ENCODE measurements at places on chromosomes 5 and 9.

GRCh38 chr5:180811623-180812124 is 9.1 kb upstream of the MGAT1 start:
- no peak for DNase-seq

DNA sequence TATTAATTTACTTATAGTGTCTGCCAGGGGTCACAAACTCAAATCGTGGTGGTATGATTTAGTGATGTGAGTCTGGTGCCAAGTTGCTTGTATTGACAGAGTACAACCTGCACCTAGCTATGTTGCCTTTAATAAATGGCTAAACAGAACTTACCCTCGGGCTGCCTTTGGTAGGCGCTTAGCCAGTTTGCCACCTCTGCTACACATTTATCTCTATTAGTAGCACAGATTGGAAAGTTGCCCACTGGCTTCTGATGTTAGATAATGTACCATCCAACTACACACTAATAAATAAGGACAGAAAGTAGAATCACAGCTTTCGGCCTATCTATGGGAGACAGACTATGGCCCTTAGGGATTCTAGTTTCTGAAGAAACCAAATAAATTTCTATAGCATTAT is 368.4 kb downstream of the MAN2A1 start:
- no peak for DNase-seq

- DNase-seq: no peak
Measured at GRCh38 chr5:2633992-2634391, 117.5 kb downstream of the IRX2 start.

GRCh38 chr5:10642367-10642766 is 78.5 kb downstream of the ANKRD33B start:
- no peak for DNase-seq

DNA sequence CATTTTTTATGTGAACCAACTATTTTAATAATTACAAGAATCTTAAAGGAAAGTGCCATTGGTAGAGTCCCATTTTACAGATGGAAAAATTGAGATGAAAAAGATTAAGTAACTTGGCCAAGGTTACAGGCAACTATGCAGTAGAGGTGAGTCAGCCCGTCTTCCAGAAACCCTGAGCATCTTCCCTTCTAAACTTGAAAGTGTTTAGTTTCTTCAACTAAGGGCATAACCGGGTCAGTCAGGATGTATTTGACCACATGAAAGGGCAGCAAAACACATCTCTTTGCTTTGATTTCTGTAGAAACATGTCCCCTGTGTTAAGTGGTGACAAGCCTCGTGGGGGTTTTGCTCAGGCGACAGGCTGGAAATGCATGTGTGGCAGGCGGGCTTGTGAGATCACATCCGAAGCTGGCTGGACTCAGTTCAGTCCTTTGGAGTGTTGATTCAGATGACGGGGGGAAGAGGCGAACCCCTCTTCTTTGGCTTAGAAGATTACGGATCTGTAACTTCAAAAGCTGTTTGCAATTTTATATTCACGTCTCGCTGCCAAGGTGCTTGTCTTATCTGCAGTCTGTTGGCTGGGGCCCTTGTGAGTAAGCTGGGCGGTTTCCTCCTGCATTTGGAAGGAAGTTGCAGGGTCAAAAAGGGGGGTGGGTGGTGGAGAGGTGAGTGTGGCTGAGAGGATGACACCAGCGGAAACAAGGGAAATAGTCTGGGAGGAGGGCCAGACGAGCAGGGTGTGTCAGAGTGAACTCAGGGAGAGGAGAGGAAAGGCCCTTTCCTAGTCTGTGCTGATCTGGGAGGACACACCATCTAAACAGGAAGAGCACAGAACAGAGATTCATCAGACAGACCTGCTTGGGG is 78.9 kb upstream of the RPS23 start:
- DNase-seq: peak; percentile 93

- no peak for DNase-seq
Measured at GRCh38 chr9:81999806-82000205, 11.2 kb downstream of the SPATA31D1 start.

- DNase-seq: no peak
Measured at GRCh38 chr5:163407034-163407655, 30.2 kb upstream of the CCNG1 start.

DNA sequence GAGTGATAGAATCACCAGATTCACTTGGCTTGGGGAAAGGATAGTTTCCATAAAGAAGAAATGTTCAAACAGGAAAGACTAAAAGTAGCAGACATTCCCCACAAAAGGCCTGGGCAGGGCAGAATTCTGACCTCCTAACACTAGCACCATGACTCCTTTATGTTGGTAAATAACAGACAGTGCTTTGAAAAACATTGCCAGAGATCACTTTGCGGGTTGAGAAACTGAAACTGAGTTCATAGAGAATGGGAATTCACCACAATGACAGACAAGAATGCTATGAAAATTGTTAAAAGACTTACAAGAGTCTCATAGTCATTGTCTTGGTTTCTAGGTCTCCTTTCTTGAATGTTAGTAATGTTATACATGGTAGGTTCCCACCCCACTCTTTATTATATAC is 172.5 kb upstream of the GLRA1 start:
- DNase-seq: no peak

- DNase-seq: no peak
Measured at GRCh38 chr9:90770182-90770738, 31.4 kb upstream of the SYK start.

GRCh38 chr5:58898538-58898937 is 315.7 kb downstream of the RAB3C start:
- DNase-seq: no peak

- DNase-seq: no peak
Measured at GRCh38 chr5:140553657-140554056, 3.6 kb downstream of the SRA1 start.

DNA sequence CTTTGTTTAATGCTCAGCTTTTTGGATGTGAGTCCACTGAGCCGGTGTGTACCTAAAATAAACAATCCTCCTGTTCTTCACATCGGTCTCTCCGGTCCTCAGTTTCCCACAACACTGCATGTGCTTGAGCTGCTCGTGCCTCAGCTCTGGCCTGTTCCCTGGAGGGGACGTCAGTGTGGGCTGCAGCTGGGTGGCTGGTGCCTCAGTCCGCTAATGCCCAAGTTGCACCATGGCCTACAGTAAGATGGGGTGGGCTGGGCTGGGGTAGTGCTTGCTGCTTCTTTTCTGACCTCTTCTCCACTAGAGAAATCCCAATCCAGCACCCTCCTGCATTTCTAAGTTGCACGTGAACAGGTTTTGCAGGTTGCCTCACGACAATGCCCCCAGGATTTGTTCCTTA is 595 bp upstream of the BTNL9 start:
- no peak for DNase-seq

DNA sequence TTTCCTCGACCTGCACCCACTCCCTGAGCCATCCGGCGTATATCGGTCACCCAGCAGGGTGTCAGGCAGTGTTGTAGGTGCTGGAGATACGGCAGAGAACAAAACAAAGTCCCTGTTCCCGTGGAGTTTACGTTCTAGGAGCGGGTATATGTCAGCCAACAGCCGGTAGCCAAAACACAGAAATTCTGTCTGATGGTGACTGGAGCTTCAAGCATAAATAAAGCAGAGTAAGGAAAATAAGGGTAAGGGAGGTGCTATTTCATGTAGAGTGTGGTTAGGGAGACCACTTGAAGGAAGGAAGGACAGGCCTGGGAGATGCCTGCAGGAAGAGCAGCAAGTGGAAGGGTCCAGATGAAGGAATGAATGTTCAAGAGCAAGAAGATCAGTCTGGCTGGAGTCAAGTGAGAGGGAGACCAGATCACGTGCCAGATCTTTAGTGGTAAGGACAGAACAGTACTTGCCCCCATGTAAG is 783 bp upstream of the ZFR start:
- no peak for DNase-seq

- DNase-seq: no peak
Measured at GRCh38 chr5:63094730-63095129, 516.1 kb downstream of the LRRC70 start.

GRCh38 chr5:163712011-163712410 is 206.6 kb downstream of the MAT2B start:
- no peak for DNase-seq

DNA sequence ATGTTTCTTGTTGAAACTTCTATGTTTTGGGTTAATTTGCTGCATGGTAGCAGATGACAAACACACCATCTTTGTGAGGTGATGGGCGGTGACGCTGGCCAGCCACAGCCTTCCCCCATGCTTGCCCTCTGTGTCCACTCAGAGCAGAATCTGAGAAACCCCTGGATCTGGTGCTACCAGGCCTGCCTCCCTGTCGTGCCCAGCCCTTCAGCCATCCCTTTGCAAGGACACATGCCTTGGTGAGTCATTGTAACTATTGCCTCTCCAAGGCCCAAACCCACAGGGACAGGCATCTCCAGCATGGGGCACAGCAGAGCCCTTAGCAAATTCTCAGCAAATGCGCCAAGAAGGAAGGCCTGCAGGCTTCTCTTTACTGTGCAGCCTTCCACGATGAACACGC is 48.1 kb upstream of the FCN1 start:
- no peak for DNase-seq

DNA sequence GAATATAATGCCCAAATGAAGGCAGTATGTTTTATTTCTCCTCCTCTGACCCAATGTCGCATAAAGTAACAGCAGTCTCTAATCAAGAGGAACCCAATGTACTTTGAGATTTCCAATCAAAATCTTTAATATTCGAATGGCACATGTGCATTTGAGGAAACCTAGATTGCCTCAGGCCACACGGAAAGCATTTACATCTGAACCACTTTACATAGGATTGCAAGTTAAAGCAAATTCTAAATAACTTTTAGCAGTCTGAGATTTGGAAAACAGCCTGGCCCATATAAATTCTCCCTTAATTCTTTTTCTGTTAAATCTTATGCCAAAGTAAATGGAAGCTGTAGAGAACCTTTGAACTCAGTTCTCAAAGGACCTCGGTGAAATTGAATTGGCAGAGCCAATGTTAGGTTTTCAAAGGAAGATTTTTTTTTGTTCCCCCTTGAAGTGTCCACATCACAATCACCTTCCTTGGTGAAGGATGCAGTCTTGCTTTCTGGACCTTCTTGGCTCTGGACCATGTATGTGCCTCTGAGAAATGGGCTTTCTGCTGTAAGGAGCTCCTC is 57.3 kb downstream of the SNCAIP start:
- DNase-seq: no peak

DNA sequence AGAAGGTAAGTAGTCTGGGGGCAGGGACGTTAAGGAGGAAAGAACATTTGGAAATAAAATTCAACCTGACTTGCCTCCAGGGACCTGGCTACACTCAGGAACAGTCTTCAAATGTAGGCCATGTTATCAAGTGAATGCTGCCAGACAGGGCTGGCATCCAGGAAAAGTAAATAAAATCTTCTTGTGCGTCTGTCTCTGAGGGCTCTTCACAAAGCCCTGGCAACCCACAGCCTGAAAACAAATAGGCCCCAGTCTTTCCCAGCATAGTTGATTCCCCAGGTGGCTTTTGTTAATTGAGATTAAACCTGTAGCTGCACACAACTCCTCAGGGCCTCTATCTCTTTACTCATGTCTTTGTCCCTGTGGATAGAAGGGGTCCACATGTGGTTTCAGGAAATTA is 55.4 kb downstream of the STK32A start:
- no peak for DNase-seq

GRCh38 chr5:54175-54730 is 37.7 kb upstream of the PLEKHG4B start:
- DNase-seq: no peak

GRCh38 chr9:128771094-128771721 is 519 bp downstream of the ZER1 start:
- peak; percentile 15 for DNase-seq

DNA sequence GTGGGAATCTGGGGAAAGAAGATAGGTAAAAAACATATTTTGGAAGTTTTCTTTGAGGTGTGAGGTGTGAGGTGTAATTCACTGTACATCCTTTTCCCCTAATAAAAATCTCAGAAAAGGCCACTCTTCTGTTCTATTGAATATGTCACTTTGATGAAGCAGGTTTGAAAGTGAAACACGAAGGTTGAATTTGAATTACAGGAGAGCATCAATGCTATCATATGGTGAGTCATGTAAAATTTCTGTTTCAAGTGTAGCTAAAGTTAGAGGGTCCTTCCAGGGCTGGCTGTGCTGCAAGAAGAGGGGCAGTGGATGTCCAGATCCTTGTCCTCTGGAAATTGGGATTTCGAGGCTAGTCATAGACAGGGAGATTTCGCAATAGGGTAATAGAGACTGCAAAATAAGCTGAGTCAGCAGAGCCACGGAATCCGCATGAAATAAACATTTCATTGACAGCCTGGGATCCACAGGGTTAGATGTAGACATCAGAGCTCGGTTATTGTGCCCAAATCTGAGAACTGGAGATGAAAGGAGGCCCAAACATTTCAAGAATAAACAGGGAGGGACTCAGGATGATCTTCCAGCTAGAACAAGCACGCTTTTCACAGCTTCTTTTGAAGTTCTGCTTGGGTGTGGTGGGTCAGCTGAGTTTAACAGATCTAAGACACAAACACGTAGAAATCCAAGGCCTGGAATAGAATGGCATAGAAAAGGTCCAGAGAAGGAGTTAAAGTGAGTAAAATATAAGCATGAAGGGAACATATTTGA is 194.4 kb upstream of the CDKN2B start:
- DNase-seq: no peak

GRCh38 chr5:161846746-161847145 is 1.2 kb upstream of the GABRA1 start:
- DNase-seq: no peak

GRCh38 chr9:110877374-110877773 is 160.9 kb downstream of the LPAR1 start:
- no peak for DNase-seq

DNA sequence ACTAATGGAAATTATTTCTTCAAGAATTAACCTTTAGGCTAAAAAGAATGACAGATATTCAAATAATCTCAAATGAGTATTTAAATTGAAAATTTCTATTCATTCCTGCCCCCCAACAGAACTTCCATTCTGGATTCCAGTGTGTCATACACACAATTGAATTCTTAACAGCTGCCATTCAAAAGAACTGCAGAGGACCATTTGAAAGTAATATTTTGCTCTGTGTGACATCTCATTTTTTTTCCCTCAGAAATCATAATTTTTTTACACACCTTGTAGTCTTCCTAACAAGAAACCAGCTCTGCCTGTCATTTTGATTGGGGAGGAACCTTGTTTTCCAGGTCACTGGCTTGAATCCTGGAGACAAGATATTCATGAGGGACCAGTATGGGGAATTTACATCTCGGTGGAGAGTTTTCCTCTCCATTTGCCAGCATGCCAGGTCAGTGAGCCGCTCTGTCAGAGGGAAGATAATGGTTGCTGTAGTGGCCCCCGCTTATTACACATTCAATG is 358.7 kb upstream of the ITGA1 start:
- no peak for DNase-seq

DNA sequence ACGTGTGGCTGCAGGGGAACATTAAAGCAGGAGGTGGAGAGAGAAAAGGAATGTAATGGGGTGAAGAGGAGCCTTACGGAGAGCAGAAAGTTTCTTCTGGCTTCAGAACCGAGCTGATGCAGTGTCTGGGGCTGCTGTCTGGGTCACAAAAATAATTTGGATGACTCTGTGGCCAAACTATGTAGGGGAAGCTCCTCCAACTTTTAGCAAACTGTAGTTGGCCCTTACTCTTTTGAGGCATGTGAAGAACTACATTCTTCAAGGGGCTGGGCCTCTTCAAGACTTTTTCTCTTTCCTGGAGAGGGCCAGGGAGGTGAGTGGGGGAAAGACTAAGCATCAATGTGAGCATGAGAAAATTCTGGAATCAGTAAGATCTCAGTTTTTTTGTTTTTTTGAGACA is 31.9 kb upstream of the SPARC start:
- no peak for DNase-seq

Data from CD4-positive, alpha-beta T cell (primary cell).